Left kidney (tissue), 8 donors: ENCODE measurements at places on chromosomes 13 and 19. TPM values are rescaled to one million over a fixed set of nuclear protein-coding genes. Genes with fewer than 3 reads are reported as not detected.

- DNase-seq = no peak
These were observed 2411.1 kb downstream of the PCDH9 start for GRCh38 chr13:64819081-64819480.

- DNase-seq = no peak
These were observed 14.5 kb downstream of the SHISA2 start for GRCh38 chr13:26037302-26037701.

The CPAMD8 gene
- 43.5 TPM for polyA plus RNA-seq

- DNase-seq = no peak
These were observed 81.8 kb downstream of the GPR12 start for GRCh38 chr13:26678796-26679195.

The DACT3 gene
- 24.5 TPM for polyA plus RNA-seq

DNA sequence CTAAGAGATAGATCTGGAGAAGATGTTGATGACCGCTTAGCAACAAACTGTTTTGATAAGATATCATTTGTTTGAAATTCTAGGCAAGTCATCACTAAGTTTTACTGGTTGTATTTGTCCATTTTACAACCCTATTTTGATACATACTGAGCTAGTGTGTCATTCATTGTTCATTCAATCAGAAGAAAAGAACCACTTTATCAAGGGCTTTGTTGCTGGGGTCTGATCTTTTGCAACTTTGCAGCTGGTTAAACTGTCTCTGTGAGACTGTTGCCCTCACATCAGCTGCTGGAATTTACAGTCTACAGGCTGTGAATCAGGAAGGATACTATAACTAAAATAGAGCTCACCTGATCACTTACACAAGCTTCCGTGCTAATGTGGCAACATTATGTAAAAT lies 290.5 kb downstream of the RFC3 start:
- DNase-seq = no peak
